CD4-positive, alpha-beta T cell treated with Interleukin-6 at 100 ng/mL for 8 hours (primary cell): ENCODE measurements at places on chromosomes 1 and 21.

- no peak for DNase-seq
Observed at GRCh38 chr1:30419831-30420230, 303.6 kb downstream of the MATN1 start.

DNA sequence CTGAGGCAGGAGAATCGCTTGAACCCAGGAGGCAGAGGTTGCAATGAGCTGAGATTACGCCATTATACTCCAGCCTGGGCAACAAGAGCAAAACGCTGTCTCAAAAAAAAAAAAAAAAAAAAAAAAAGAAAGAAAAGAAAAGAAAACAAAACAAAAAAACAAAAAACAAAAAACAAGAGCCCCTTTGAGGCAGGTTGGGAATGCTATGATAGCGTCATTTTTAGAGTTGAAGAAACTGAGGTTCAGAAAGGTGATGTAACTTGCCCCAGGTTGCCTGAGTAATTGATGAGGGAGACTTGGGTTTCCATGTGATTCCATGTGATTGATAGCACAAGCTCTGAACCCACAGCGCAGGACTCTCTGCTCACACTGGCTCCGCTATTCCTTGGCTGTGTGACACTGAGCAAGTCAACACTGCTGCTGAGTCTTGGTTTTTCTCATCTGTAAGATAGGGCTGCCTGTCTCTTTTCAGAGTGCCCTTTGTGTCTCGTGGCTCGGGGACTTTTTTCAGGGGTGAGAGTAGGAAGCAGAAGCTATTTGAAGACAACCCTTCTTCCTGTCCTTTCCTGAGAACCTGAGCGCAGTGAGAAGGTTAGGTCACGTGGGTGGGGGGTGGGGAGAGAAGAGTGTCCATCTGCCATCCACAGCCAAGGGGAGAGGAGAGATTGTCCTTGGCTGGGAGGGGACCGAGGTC, 2.5 kb downstream of the CNR2 start:
- DNase-seq: no peak

DNA sequence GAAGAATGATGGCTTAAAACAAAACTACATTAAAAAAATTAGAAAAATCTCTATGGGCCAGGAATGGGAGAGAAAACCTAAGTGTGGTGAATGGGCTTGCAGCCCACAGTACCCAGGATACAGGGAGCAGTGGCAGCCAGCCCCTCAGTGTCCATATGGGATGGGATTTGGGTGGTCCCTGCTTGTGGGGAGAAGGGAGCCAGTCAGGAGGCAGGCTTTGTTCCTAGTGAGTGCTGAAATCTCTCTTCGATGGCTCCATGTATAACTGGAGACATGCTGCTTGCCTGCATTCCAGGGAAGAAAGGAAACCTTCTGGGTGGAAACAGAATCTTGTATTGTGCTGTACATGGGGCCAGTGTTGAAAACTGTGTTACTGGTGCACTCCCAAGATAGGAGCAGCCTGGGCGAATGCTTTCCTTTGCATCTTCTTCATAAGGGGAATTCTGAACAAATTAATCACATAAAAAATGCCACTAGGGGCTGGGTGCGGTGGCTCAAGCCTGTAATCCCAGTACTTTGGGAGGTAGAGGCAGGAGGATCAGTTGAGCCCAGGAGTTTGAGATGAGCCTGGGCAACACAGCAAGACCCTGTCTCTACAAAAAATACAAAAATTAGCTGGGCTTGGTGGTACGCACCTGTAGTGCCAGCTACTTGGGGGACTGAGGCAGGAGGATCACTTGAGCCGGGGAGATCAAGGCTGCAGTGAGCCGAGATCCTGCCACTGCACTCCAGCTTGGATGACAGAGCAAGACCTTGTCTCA, 36.0 kb downstream of the PTPRU start:
- no peak for DNase-seq

GRCh38 chr1:194289569-194290266, 1103.3 kb upstream of the B3GALT2 start:
- DNase-seq: peak; percentile 61

GRCh38 chr21:38955495-38955894, 149.8 kb downstream of the ETS2 start:
- DNase-seq: no peak

DNA sequence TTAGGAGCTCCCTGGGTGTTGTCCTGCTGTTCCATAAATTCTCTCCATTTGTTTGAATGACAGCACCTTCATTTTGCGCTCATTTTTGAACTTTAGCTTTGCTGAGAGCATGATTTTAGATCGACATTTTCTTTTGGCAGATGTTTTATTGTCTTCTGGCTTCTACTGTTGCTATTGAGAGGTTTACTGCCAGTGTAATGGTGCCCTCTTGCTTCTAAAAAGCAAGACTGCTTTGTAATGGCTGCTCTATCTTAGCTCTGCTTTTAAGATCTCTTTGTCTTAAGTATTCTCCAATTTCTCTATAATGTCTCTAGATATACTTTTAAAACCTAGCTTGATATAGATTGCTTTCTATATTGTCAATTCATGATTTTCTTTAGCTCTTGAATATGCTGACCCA, 27.8 kb downstream of the THEM4 start:
- DNase-seq: no peak

GRCh38 chr21:36079010-36079649, 9.3 kb downstream of the CBR1 start:
- DNase-seq: peak; percentile 38

DNA sequence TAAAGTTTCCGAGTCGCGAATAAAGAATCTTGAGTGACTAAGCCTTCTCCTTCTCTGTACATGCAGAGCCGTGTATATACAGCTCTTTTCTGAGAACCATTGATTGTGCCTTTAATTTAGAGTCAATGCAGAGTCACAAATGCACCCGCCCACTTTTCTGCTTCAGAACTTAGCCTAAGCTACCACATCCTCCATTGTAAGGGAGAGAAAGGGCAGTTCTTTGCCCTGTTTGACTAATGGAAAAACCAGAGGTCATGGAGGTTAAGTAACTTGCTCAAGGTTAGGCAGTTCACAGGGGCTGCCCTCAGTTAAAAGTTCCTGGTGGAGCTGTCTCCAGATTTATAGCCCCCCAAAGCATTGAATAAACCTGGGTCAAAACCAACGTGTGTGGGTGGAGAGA, 139.6 kb downstream of the TOMM20 start:
- no peak for DNase-seq

DNA sequence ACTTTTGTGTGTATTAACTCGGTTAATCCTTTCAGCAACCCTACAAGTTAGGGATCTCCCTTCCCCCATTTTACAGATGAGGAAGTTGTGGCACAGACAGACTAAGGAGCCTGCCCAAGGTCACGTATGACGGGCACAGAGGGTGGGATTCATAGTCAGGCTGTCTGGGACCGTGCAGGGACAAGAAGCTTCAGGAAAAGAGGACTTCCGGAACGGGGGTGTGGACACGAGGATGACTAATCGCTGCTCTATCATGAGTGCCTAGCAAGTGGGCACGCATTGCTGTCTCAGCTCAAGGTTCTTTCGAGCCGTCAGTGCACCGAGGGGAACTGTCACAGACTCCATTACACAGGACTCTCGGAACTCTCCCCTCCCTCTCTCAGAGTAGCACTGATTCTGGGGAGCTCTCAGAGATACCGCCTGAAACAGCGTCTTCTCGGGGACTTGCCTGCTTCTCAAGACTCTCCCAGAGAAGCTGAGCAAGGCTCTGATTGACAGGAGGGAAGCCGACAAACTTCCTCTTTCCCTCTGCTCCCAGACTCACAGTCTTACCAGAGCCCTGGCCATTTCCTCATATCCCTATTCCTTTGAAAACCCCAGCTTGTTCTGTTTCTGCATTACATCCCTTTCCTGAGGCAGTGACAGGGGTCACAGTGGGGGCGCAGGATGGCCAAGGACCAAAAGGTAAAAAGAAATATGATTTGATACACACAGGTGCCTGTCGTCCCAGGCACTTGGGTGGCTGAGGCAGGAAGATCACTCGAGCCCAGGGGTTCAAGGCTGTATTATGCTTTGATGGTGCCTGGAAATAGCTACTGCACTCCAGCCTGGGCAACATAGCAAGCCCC, 14.4 kb downstream of the FHAD1 start:
- DNase-seq: no peak

GRCh38 chr1:63906047-63906704, 132.4 kb downstream of the ROR1 start:
- DNase-seq: no peak

DNA sequence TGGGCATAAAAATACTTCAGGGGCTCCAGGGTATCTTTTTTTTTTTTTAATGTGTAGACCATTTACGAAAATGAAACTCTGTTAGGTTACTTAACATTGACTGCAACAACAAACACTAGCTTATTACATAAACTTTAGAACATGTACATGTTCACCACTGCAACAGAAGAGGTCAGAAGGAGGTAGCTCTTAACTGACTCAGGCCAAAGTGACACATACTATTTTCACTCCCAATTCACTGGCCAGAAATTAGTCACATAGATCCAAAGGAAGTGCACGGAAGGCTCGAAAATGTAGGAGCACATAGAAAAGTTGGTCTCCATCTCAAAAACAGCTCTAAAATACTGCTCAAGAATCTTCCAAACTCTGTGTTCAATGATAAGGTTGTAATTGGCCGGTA, 107.2 kb downstream of the AKT3 start:
- DNase-seq: no peak

- no peak for DNase-seq
Observed at GRCh38 chr21:35019631-35020032, 29.5 kb downstream of the RUNX1 start.

DNA sequence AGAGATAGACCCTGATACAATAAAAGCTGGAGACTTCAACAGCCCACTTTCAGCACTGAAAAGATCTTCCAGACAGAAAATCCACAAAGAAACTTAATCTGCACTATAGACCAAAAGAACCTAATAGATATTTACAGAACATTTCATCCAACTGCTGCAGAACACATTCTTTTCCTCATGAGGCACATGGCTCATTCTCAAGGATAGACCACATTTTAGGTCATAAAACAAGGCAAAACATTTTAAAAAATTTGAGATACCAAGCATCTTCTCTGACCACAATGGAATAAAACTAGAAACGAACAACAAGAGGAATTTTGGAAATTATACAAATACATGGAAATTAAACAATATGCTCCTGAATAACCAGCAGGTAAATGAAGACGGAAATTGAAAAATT, 15.0 kb upstream of the IL20 start:
- DNase-seq: no peak

DNA sequence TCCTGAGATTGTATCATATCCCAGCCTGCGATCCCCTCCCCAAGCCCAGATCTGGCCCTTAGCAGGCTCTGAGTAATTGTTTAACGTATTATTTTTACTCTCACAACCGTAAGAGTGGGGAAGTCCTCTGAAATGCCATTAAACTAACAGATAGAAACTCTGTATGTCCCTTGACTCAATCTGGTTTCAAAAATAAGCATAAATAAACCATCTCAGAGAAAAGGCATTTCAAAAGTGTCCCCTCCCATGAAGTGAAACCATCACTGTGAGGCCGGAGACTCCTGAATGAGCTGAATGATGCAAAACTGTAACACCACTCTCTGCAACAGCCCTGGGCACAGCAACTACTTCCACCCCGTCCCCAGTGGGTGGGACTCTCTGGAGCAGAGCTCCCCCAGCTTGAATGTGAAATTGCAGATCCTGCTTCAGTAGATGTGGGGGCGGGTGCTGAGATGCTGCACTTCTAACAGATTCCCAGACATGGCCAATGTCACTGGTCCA, 104.1 kb downstream of the SYF2 start:
- DNase-seq: no peak

DNA sequence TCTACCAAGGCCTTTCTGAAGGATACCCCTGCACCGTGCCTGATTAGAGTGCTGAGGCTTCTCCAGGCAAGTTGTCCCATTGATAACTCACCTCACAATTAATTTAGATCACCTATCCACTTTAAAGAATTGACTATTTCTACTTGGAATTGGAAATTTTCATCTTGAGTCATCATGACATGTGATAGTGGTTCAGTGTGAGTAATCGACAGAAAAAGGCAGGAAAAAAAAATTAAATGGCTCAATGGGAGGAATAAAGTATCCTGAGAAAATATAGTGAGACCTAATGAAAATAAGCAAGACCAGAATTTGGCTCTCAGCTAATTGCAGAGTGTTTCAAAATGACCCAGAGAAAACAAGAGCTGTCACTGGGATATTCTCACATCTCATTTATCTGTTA, 222.4 kb upstream of the C8B start:
- no peak for DNase-seq

DNA sequence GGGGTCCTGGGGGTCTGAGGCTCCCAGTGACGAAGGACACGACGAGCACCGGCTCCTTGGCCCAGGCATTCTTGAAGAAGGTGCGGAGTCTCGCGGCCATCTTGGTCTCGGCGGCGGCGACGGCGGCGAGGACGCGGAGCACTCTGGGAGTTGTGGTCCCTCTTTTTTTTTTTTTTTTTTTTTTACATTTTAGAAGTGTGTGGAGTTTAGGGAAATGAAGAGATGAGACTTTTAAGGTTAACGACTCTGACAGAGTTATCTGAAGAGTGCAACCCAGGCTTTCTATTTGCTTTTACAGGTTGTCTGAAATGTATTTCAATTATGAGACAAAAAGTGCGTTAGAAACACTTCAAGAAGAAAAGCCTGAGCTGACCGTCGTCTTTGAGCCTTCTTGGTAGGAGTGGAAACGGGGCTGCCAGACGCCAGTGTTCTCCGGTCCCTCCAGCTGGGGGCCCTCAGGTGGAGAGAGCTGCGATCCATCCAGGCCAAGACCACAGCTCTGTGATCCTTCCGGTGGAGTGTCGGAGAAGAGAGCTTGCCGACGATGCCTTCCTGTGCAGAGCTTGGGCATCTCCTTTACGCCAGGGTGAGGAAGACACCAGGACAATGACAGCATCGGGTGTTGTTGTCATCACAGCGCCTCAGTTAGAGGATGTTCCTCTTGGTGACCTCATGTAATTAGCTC, 9.7 kb downstream of the OR2B11 start:
- DNase-seq: no peak

DNA sequence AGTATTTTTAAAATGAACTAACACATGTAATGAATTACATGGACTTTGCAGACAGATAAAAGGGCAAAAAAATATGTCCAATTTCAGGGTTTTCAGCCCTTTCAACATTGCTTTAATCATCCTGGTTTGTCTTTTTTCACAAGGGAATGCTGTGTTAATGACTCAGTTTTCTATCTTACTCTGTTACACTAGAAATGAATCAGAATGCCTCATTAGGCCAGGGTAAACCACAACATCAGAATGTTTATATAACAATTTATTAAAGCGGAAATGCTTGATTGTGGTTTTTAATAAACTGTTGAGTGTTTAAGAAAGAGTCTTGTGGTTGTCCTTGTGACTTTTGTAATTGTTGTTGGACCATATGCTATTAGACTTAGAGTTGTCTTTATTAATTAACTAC, 13.5 kb downstream of the GORAB start:
- no peak for DNase-seq

GRCh38 chr1:192940658-192941057, 118.5 kb downstream of the UCHL5 start:
- no peak for DNase-seq

GRCh38 chr1:204376919-204377799, 17.4 kb upstream of the PLEKHA6 start:
- DNase-seq: no peak

GRCh38 chr1:3943806-3944577, 43.9 kb upstream of the C1orf174 start:
- DNase-seq: no peak

DNA sequence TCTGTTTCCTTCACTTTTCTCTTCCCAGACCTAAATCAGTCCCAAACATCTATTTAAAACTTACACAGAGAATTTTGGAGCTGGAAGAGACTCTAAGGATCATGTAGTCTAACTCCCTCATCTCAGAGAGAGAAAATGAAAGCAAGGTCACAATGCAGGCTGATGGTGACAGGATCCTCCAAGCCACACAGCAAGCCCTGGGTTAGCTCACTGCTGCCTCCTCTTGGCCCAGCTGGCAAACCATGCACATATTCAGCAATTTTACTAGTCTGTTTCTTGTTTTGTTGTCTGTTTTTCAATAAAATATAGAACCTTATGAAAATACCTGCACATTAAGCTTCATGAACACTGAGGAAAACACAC, 27.7 kb upstream of the LY9 start:
- DNase-seq: peak; percentile 86
